ENCODE measurements at places on chromosomes 12 and 14.

DNA sequence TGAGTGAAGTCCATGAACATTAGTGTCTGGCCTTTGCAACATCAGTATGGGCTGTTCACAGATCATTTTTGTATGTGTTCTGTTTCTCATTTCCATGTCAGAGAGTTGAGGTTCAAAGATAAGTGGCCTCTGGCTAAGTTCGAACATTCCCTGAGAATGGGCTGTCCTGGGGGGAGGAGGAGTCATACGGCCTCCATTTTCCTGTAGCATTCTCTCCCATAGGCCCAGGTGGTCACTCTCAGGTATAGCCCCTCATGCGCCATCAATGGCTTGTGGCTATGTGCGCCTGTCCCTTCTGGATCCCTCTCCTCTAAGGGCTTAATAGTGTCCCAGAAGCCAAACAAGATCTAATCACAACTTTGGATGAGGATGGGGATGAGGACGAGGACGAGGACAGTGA, 165.0 kb downstream of the PAX9 start:
- no peak for DNase-seq

GRCh38 chr12:10618338-10618987, 5.1 kb upstream of the MAGOHB start:
- DNase-seq = no peak

GRCh38 chr12:45244561-45245343, 28.9 kb downstream of the ANO6 start:
- peak; percentile 95 for DNase-seq

DNA sequence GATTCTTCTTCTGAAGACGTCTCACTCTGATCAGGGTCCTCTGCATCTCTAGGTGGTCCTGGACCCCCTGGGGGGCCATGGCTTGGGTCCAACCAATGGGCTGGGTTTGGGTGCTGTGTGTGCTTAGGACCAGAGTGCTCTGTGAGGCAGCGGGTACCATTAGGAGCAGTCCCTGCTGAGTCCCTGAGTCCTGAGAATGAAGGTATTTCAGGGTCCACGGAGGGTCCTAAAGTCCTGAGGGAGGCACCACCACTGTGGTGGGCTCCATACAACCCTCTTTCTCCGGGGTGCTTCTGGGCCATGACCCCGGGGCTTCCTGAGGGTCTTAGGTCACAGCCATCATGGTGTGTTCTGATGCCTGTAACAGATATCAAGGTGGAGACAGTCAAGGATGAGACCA, 1.0 kb downstream of the DNAJC14 start:
- no peak for DNase-seq

GRCh38 chr14:64940336-64940910, 2.1 kb downstream of the GPX2 start:
- no peak for DNase-seq

GRCh38 chr12:49021292-49021915, 2.8 kb upstream of the PRKAG1 start:
- no peak for DNase-seq

DNA sequence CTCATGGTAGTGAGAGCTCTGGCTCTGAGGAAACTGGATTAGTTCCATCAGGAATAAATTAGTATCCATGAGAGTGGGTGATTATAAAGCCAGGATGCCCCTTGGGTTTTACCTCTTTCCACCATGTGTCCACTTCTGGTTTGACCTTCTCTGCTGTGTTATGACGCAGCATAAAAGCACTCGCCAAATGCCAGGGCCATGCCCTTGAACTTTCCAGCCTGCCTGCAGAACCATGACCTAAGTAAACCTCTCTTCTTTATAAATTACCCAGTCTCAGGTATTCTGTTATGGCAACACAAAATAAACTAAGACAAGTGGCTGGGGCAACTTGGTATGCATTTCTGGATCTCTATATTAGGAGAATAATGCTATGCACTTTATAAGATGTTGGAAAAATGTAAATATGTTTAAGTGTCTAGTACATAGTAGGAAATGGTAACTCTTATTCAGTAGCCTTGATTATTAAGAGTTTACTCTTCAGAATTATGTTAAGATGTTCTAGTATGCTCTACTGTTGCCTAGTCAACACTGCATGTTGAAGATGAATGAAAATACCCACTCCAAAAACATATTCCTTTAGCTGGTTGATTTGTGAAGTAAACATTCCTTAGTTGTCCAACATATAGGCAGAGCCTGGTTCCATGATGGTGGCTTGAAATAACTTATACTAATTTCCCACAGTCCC, 455.6 kb upstream of the TMPO start:
- no peak for DNase-seq

- DNase-seq = no peak
These were observed 392.6 kb downstream of the FUT8 start for GRCh38 chr14:65805113-65805473.

DNA sequence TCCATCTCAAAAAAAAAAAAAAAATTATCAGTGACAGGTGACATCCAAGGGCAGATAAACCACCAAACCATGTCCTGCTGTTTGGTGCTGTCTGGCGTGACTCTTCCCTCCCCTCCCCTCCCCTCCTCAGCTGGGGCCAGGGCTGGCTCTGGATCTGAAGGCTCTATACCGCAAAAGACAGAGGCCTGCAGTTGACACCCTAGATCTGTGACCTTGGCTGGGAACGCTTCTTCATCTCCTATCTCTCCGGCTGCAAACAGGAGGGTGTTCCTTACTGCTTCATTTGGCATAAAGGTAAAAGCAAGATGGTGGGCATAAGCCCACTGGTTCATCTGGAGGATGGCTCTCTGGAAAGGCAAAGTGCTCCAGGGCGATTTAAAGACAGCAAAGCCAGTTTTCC, 126.8 kb upstream of the PRMT8 start:
- no peak for DNase-seq

DNA sequence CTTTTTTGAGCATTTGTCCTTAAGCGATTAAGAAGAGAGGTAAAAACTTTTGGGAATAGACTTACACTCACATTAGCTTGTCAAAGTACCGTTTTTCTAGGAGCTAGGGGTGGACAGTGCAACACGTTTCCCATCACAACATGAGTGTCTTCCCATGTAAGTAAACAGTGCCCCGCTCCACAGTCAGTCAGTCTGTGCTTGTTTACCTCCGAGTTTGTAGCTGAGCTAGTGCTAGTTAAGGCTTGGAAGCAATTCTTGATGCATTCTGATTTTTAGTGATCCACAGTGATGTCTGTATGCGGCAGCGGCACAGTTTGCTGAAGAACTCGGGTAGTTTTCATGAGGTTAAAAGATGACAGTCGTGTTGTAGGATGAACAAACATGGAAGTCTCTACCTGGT, 941 bp downstream of the ZDHHC17 start:
- no peak for DNase-seq

DNA sequence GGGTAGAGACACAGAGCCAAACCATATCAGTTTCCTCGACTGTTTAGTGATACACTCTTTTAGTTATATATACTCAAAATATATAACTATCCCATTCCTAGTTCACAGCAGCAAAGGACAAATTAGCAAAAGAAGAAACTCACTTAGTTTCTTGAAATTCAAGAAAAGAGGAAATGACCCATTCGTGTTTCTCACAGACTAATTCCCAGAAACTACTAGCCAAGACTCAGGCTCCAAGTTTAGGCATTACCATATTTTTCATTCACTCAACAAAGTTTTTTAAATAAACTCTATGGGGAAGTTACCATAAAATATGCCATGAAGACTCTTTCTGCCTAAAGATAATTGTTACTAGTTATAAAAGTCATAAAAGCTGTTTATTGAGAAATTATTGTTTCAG, 152.3 kb upstream of the DAAM1 start:
- DNase-seq = peak; percentile 24

DNA sequence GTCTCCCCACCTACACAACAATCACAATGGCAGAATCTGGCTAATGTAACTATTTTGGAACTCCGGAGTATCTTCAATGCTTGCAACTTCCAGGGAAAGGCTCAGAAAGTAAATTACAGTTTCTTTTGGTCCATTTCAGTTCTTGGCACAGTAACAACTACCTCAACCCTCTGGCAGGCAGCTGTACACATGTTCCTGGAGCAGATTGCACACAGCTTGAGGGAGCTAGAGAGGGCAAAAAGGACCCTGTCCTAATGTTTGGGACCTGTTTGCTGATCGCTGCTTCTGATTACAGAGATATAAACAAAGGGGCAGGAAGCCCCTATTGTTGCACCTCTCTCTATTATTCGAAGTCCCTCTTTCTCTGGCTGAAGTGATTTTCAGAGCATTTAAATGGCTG, 35.2 kb upstream of the SLC38A1 start:
- DNase-seq = no peak

- no peak for DNase-seq
These were observed 41.6 kb downstream of the FOS start for GRCh38 chr14:75320196-75320595.

- DNase-seq = no peak
These were observed 129.1 kb upstream of the MAX start for GRCh38 chr14:65231286-65231980.

- DNase-seq = no peak
These were observed 17.6 kb downstream of the DUSP6 start for GRCh38 chr12:89334548-89335169.

- DNase-seq = no peak
These were observed 194.1 kb downstream of the ANO6 start for GRCh38 chr12:45409966-45410365.

DNA sequence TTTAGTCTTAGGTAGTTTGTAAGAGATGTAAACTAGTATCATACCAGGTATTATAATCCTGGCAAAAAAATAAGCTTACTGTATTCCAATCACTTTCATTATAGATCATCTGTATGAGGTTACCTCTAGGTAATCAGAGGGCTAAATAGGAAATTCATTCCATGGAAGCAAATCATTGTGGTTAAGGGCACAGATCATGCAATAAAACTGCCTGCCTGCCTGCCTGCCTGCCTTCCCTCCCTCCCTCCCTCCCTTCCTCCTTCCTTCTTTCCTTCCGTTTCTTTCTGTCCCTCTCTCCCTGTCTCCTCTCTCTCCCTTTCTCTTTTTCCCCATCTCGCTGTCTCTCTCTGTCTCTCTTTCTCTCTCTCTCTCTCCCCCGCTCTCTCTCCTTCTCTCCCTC, 3.2 kb upstream of the CLEC9A start:
- DNase-seq = peak; percentile 35

GRCh38 chr12:78120866-78121560, 290.3 kb downstream of the NAV3 start:
- DNase-seq = peak; percentile 31

- DNase-seq = no peak
These were observed 120.3 kb downstream of the FBXL14 start for GRCh38 chr12:1474041-1474573.

GRCh38 chr12:63036974-63037335, 102.0 kb upstream of the PPM1H start:
- DNase-seq = no peak

GRCh38 chr14:81208489-81208888, 12.3 kb downstream of the GTF2A1 start:
- DNase-seq = peak; percentile 55

GRCh38 chr12:88952562-88952942, 372.3 kb upstream of the KITLG start:
- DNase-seq = no peak

DNA sequence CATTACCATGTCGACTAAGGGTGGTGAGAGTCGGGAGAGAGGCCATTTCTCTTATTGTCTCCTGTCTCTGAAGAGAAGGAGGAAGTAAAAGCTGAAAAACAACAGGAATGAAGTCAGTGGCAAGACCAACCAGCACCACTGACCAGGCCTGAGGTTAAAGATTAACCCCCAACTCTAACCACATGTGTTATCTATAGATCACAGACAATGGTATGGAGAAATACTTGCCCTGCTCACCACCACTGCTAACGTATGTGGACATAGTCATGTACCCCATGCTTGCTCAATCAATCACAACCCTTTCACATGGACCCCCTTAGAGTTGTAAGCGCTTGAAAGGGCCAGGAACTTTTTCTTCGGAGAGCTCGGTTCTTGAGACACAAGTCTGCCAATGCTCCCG, 690.9 kb upstream of the LMO3 start:
- DNase-seq = no peak

- DNase-seq = no peak
These were observed 160.5 kb downstream of the KITLG start for GRCh38 chr12:88419794-88420193.

DNA sequence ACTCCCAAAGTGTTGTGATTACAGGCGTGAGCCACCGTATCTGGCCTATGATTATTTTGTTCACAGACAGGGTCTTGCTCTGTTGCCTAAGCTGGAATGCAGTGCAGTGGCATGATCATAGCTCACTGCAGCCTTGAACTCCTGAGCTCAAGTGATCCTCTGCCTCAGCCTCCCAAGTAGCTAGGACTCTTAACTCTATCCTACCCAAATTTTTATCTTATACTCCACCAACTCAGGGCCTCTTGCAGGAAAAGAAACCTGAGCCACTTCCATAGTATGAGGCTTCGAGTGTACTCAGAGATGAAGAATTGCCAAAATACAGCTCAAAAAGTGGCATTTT, 828 bp downstream of the MMAB start:
- DNase-seq = no peak

GRCh38 chr12:52689936-52690335, 9.7 kb upstream of the KRT1 start:
- DNase-seq = no peak

DNA sequence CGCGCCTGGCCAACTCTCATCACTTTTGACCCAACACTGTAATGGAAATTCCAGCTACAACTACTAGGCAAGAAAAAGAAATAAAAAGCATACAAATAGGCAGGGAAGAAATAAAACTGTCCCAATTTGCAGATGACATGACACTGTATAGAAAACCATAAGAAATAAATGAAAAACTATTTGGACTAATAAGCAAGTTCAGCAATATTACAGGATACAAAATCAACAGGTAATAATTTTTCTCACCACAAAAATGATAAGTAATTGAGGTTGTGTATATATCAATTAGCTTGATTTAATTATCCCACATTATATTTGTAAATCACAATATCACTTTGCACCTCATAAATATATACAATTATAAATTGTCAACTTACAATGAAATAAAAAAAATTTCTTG, 41.9 kb upstream of the OASL start:
- no peak for DNase-seq

DNA sequence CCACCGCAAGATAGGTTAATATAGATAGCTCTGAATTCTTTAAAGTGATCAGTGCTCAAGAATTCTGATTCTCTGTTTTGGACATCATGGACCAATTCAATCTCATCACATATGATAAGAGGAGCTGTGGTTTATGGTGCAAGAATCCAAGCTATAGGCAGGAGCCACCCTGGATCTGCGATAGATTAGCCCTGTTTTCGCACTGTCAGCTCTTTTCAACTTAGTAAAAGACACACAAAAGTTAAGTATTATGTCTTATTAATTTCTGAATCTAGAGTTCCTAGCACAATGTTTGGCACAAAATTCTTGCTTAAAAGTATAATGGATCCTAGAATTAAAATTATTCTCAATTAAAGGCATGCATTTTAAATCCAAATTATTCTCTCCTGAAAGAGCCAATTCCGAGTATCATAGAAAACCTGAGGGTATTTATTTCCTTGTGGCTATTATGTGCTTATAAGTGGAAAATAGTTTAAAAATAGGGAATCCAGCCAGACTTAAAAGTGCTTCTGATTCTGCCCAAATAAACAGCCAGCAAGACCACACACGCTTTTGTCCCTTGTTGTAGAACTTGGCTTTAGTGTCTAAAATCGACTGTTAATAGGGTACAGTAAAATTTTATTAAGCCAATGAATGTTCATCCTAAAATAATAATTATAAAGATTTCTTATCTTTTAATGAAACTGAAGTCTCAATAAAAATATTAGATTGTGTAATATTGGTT, 184.9 kb upstream of the FLRT2 start:
- no peak for DNase-seq
